ENCODE measurements at places on chromosomes 1 and 21.

GRCh38 chr1:229597877-229598276 is 28.0 kb downstream of the TAF5L start:
- H3K4me1 ChIP-seq, result peaks cover 34% of the 10 kb centered on the region
- no peaks in the 10 kb centered on the region for H3K27me3 ChIP-seq
- DNase-seq, result no peak
- no peaks in the 10 kb centered on the region for H3K36me3 ChIP-seq
- H3K27ac ChIP-seq, result peak overlapping the region; percentile 84
- H3K4me3 ChIP-seq, result no peak overlapping the region

GRCh38 chr1:42450061-42450460 is 5.8 kb downstream of the ZMYND12 start:
- H3K27me3 ChIP-seq, result no peaks in the 10 kb centered on the region
- H3K36me3 ChIP-seq, result no peaks in the 10 kb centered on the region
- no peak for DNase-seq
- H3K4me3 ChIP-seq, result no peak overlapping the region

DNA sequence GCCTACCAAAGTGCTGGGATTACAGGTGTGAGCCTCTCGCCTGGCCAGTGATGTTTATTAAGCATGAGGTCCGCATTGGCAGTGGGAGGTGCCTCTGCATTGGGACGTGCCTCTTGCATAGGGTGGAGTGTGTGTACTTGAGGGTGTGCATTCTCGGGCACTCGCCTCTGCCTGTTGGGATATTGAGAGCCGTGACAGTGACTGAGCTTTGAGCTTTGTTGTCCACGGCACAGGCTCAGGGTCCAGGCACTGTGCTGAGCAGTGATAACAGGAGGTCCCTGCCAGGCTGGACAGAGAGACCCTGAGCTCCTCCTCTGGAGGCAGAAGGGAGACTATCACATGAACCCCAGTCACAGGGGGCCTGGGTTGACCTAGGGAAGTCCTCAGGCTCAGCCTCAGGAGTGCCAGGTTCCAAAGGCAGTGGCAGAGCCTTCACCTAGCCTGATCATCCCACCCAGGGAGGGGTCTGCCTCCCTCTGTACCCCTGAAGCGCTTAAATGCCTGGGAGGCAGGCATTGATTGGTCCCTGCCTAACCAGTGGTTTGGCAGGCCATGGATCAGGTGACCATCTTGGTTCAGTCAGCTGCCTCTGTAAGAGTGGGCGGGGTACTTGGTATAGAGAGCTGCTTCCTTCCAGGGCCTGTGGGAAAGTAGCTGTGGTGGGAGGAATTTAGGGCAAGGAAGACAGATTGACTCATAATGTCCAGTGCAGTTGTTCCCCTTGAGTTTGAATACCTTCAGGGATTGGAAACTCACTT is 213.8 kb upstream of the TMEM51 start:
- no peaks in the 10 kb centered on the region for H3K36me3 ChIP-seq
- H3K4me3 ChIP-seq, result no peak overlapping the region
- peaks cover 5% of the 10 kb centered on the region for H3K27me3 ChIP-seq
- no peaks in the 10 kb centered on the region for H3K4me1 ChIP-seq
- no peak for DNase-seq

- H3K36me3 ChIP-seq, result no peaks in the 10 kb centered on the region
- H3K27ac ChIP-seq, result peak overlapping the region; percentile 98
- peak overlapping the region; percentile 86 for H3K4me3 ChIP-seq
- H3K4me1 ChIP-seq, result peaks cover 38% of the 10 kb centered on the region
- no peak for DNase-seq
- H3K27me3 ChIP-seq, result no peaks in the 10 kb centered on the region
These were observed 6.3 kb downstream of the CDKN2C start for GRCh38 chr1:50976111-50976889.

GRCh38 chr21:20451046-20451445 is 547.2 kb upstream of the NCAM2 start:
- H3K27me3 ChIP-seq, result no peaks in the 10 kb centered on the region
- no peak overlapping the region for H3K4me3 ChIP-seq
- no peaks in the 10 kb centered on the region for H3K4me1 ChIP-seq
- DNase-seq, result no peak
- H3K36me3 ChIP-seq, result no peaks in the 10 kb centered on the region

DNA sequence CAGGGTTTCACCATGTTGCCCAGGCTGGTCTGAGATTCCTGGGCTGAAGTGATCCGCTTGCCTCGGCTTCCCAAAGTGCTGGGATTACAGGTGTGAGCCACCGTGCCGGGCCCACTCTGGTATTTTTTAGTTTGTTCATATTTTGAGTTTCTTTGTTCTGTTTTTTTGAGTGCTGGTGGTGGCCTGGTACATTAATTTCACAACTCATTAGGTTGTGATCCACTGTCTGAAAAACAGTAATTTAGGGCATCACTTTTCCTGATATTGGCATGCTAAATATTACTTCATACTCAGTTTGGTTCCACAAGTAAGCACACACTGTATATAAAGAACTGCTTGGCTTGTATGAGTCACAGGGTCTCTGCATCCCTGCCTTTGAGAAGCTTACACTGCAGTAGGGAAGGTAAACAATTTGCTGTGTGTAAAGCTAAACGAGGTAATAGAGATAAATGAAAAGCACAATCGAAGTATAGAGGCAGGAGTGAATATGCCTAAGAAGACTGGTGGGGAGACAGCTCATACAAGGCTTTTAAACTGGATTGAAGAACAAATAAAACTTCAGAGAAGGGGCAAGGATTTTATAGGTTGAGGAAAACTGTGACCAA is 7.7 kb downstream of the SNX27 start:
- DNase-seq, result no peak
- peak overlapping the region; percentile 83 for H3K27ac ChIP-seq
- peaks cover 46% of the 10 kb centered on the region for H3K4me1 ChIP-seq
- H3K27me3 ChIP-seq, result no peaks in the 10 kb centered on the region
- no peak overlapping the region for H3K4me3 ChIP-seq

DNA sequence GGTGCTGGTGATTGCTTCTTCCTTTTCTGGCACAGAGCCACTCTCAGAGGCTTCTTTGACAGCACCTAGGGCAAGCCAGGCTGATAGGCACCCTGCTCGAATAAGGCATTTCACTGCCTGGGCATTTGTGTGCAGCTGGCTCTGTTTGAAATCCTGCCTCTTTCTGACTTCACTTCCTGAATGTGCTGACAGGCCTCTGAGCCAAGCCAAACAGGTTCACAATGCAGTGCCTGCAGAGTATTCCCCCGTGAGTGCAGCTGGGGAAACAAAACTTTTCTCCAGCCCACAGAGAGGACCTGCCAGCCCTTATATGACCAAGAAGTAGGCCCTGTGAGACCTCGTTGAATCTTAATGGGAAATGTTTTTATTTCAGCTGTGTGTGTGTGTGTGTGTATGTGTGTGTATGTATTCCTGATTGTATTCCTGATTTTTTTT is 10.4 kb downstream of the JUN start:
- peak overlapping the region; percentile 60 for H3K27ac ChIP-seq
- H3K27me3 ChIP-seq, result no peaks in the 10 kb centered on the region
- DNase-seq, result peak; percentile 57

DNA sequence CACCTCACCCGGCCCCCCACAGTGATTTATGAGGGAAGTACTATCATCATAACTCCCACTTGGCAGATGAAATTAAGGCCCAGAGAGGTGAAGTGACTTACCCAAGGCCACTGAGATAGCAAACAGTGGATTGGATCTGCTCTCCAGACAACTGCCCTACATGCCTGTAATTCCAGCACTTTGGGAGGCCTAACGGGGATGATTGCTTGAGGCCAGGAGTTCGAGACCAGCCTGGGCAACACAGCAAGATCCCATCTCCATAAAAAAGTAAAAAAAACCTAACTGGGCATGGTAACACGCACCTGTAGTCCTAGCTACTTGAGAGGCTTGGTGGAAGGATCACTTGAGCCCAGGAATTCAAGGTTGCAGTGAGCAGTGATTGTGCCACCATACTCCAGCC is 14.2 kb upstream of the RNF19B start:
- peaks cover 4% of the 10 kb centered on the region for H3K4me1 ChIP-seq
- no peak overlapping the region for H3K4me3 ChIP-seq
- H3K36me3 ChIP-seq, result no peaks in the 10 kb centered on the region
- no peak for DNase-seq
- no peak overlapping the region for H3K27ac ChIP-seq
- H3K27me3 ChIP-seq, result no peaks in the 10 kb centered on the region

DNA sequence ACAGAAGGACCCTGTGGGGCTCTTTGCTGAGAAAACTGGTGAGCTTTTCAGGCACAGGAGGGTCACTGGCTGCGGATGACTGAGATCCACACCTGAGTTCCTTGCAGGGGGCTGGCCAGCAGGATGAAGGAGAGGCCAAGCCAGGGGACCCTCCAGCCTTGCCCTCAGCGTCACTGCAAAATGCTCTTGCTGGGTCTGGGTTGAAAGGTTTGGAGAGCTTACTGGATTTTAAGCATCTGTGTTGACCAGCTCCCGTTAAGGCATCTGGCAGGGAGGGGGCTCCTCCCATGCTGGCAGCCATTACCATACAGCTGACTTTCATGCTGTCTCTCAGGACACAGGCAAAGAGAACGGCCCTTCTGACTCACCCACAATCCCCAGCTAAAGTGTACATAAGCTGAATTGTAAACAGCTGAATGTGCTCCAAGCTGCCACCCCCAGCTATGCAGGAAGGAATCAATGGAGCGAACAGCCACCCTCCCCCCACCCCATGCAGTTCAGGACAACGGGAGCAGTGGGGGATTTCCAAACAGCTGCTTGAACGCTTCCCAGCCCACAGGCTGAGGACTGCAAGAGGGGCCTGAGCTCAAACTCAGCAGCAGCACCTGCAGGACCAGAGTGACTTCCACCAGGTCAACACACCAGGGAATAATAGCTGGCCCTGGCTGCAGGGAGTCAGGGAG is 21.3 kb upstream of the A3GALT2 start:
- H3K27ac ChIP-seq, result peak overlapping the region; percentile 99
- H3K4me3 ChIP-seq, result peak overlapping the region; percentile 42
- peaks cover 96% of the 10 kb centered on the region for H3K4me1 ChIP-seq
- H3K27me3 ChIP-seq, result no peaks in the 10 kb centered on the region
- peak; percentile 93 for DNase-seq

DNA sequence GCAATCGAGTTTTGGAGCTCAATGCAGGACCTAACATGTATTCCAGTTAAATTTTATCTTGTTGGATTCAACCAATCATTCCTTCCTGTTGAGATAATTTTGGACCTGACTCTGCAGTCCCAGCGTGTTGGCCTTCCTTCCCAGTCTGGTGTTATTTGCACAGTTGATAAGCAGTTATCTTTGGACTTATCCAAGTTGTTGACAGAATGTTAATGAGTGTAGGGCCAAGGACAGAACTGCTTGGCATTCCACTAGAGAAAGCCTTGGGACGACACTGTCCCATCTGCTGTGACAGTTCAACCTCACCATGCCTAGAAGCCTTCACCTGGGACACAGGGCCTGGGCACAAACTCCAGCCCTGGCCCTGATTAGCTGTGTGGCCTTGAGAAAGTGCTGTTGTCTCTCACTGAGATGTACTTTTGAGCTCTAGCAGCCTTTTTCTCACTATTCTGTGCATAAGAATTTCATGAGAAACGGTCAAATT is 104.1 kb upstream of the SLC25A33 start:
- H3K27ac ChIP-seq, result peak overlapping the region; percentile 90
- no peak for DNase-seq
- no peaks in the 10 kb centered on the region for H3K27me3 ChIP-seq
- no peak overlapping the region for H3K4me3 ChIP-seq
- no peaks in the 10 kb centered on the region for H3K36me3 ChIP-seq
- peaks cover 44% of the 10 kb centered on the region for H3K4me1 ChIP-seq

DNA sequence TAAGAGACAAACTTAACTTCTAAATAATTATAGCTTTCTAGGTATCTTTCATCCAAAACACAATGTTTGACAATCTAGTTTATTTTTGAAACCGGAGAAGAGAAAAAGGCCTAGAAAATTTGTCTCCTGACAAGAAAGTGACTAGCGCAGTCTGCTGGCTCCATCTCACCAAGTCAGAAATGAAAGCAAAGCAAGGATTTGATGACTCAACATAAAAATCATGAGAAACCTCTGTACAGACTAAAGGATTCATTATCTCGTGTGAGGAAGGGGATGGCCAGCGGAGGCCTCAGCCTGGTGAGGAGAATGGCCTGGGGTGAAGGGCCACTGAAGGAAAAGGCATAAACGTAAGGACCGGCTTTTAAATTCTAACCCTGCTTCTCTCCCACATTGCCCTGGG is 20.0 kb upstream of the TSNAX start:
- H3K27ac ChIP-seq, result peak overlapping the region; percentile 80
- DNase-seq, result no peak
- H3K36me3 ChIP-seq, result no peaks in the 10 kb centered on the region

DNA sequence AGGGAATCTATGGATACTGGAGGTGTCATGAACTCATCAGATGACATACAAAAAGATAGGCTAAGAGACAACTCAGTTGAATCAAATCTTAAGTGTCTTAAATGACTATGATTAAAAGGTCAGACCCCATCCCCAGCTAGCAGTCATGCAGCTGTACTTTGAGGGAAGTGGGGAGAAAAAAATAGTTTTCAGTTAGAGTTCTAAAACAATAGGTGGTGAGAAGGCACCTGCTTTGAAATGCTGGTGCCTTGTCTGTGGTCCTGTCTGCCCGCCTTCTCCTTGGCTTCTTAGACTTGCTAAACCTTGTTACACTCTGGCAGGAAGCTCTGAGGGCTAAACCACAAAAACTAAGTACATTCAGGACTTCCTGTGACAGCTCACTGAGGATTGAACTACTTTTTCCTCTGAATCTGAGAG is 15.3 kb downstream of the CD2 start:
- H3K4me1 ChIP-seq, result no peaks in the 10 kb centered on the region
- H3K27me3 ChIP-seq, result no peaks in the 10 kb centered on the region
- no peak overlapping the region for H3K27ac ChIP-seq
- no peak for DNase-seq
- no peaks in the 10 kb centered on the region for H3K36me3 ChIP-seq

- H3K27me3 ChIP-seq, result peaks cover 26% of the 10 kb centered on the region
- H3K27ac ChIP-seq, result peak overlapping the region; percentile 81
- no peaks in the 10 kb centered on the region for H3K4me1 ChIP-seq
- no peak for DNase-seq
- H3K4me3 ChIP-seq, result peak overlapping the region; percentile 62
These were observed 558 bp upstream of the BTG3 start for GRCh38 chr21:17613242-17613676.

DNA sequence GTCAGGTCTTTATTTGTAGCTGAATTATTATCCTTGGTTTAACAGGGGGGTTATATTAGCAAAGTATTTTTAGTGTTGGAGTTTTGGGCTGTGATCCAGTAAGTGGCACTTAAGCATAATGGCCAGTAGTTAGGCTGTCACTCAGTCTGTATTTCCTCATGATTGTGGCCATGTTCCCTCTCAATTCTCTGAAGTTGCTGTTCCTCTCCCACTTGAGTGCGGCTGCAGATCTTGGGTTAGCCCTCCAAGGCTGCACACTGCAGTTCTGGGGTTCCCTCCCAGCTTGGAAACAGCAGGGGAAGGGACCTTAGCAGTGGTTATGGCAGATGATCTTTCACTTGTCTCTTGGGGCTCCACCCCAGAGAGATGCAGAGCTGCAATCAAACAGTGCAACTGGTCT is 23.2 kb upstream of the DENND1B start:
- H3K4me1 ChIP-seq, result no peaks in the 10 kb centered on the region
- no peaks in the 10 kb centered on the region for H3K36me3 ChIP-seq
- DNase-seq, result no peak
- no peak overlapping the region for H3K27ac ChIP-seq

- H3K4me3 ChIP-seq, result no peak overlapping the region
- H3K27me3 ChIP-seq, result no peaks in the 10 kb centered on the region
- no peaks in the 10 kb centered on the region for H3K36me3 ChIP-seq
- DNase-seq, result no peak
- no peak overlapping the region for H3K27ac ChIP-seq
These were observed 411.6 kb downstream of the SMYD3 start for GRCh38 chr1:246095443-246095842.

Measured in gastrocnemius medialis (tissue), 4 donors.